ENCODE measurements at places on chromosomes 2 and 18. TPM values are rescaled to one million over a fixed set of nuclear protein-coding genes. Genes with fewer than 3 reads are reported as not detected.

Gene RFTN2
- total RNA-seq = 24.9 TPM

Gene HAAO
- 14.8 TPM for total RNA-seq

DNA sequence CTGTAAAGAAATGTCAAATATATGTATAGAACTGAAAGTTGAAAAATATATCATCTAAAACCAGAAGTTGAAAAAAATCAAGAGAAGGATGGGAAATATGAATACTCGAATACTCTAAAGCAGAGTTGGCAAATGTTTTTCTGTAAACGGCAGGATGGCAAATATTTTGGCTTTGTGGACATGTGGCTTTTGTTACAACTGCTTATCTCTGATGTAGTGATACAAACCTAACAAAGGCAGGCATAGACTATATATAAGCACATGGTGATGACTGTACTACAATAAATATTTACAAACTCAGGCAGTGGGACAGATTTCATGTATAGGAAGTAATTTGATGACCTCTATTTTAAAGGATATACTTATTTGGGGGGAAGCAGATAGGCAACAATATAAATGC lies 224.6 kb upstream of the LRRTM4 start:
- no peaks in the 10 kb centered on the region for H3K36me3 ChIP-seq
- DNase-seq = no peak
- H3K4me3 ChIP-seq = no peak overlapping the region
- H3K27me3 ChIP-seq = no peaks in the 10 kb centered on the region

DNA sequence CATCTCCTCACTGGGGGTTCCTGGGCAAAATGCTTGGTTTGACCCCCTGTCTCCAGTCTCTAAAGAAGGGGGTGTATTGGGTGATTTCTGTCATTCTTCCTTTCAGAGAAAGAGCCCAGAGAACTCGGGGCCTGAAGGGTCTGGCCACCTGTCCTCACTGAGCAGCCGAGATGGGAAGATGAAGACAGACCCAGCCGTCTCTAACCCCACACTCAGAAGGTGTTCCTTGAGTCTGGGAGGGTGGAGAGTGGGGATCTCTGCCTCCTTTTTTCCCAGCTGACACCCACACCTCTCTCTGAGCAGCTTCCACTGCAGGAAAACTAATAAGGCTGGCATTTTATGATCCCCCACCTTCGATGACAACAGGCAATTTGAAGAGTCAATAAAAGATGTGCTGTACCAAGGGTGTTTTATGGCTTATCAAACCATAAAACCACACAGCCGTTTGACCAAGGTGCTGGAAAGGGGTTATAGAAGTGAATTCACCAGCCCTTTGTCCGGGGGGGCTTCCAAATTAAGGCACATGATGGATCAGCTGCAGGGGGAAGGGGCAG lies 213.8 kb downstream of the SMAD2 start:
- no peak overlapping the region for H3K27ac ChIP-seq
- no peaks in the 10 kb centered on the region for H3K27me3 ChIP-seq
- H3K36me3 ChIP-seq = no peaks in the 10 kb centered on the region
- DNase-seq = no peak
- no peaks in the 10 kb centered on the region for H3K4me1 ChIP-seq

DNA sequence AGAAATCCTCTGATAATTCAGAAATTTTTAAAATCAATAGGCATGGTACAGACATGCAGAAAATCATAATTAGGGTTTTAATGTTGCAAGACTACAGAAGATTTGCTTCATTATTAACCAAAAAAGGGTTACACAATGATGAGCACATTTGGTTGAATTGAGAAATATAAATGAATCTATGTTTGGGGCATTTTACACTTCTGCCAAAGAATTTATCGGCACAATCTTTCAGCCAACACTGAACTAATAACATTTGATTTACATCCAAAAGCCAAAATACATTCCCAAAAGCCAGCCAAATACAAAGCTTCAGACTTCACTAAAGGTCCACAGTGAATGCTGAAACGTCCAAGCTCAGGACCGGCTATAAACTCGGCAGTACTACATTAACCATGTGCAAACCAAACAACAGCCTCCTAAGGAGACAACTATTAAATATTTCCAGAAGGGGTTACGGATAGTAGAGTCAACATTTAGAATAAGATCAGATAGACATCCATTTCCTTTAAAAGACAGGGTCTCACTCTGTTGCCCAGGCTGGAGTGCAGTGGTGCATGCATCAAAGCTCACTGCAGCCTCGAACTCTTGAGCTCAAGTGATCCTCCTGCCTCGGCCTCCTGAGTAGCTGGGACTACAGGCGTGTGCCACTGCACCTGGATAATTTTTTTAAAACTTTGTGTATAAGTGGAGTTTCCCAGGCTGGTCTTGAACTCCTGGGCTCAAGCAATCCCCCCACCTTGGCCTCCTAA lies 29.4 kb downstream of the SPRED2 start:
- H3K27me3 ChIP-seq = no peaks in the 10 kb centered on the region
- peaks cover 14% of the 10 kb centered on the region for H3K4me1 ChIP-seq
- no peaks in the 10 kb centered on the region for H3K36me3 ChIP-seq
- no peak overlapping the region for H3K4me3 ChIP-seq

GRCh38 chr2:241213041-241213440 lies 24.6 kb downstream of the ANO7 start:
- peak overlapping the region; percentile 35 for H3K27ac ChIP-seq
- DNase-seq = peak; percentile 72
- no peak overlapping the region for H3K4me3 ChIP-seq
- peaks cover 31% of the 10 kb centered on the region for H3K4me1 ChIP-seq

- no peak for DNase-seq
- H3K36me3 ChIP-seq = no peaks in the 10 kb centered on the region
- no peak overlapping the region for H3K4me3 ChIP-seq
- H3K27me3 ChIP-seq = no peaks in the 10 kb centered on the region
- H3K27ac ChIP-seq = no peak overlapping the region
- H3K4me1 ChIP-seq = no peaks in the 10 kb centered on the region
Measured at GRCh38 chr18:45439851-45440645, 175.2 kb upstream of the SLC14A2 start.

GRCh38 chr2:68740400-68740914 lies 5.8 kb downstream of the ARHGAP25 start:
- H3K27me3 ChIP-seq = no peaks in the 10 kb centered on the region
- H3K27ac ChIP-seq = peak overlapping the region; percentile 6
- no peaks in the 10 kb centered on the region for H3K36me3 ChIP-seq
- peaks cover 4% of the 10 kb centered on the region for H3K4me1 ChIP-seq
- H3K4me3 ChIP-seq = no peak overlapping the region
- DNase-seq = no peak

- no peak for DNase-seq
- no peaks in the 10 kb centered on the region for H3K27me3 ChIP-seq
- H3K27ac ChIP-seq = no peak overlapping the region
- peaks cover 3% of the 10 kb centered on the region for H3K36me3 ChIP-seq
Measured at GRCh38 chr18:23384778-23385736, 68.0 kb upstream of the RIOK3 start.

- no peak overlapping the region for H3K27ac ChIP-seq
- H3K4me1 ChIP-seq = no peaks in the 10 kb centered on the region
- H3K27me3 ChIP-seq = no peaks in the 10 kb centered on the region
- no peaks in the 10 kb centered on the region for H3K36me3 ChIP-seq
- DNase-seq = peak; percentile 28
- no peak overlapping the region for H3K4me3 ChIP-seq
Measured at GRCh38 chr2:142981756-142982155, 104.3 kb downstream of the KYNU start.

Gene MATN3
- 0.31 TPM for total RNA-seq

Gene UGT1A3
- total RNA-seq = not detected

GRCh38 chr18:2526329-2526728 lies 45.0 kb downstream of the METTL4 start:
- no peak overlapping the region for H3K27ac ChIP-seq
- no peaks in the 10 kb centered on the region for H3K36me3 ChIP-seq
- H3K4me3 ChIP-seq = no peak overlapping the region
- no peak for DNase-seq
- no peaks in the 10 kb centered on the region for H3K27me3 ChIP-seq
- no peaks in the 10 kb centered on the region for H3K4me1 ChIP-seq

Gene SPEG
- 176 TPM for total RNA-seq

Gene FMNL2
- 24.1 TPM for total RNA-seq

- H3K27me3 ChIP-seq = no peaks in the 10 kb centered on the region
- DNase-seq = no peak
- peaks cover 7% of the 10 kb centered on the region for H3K36me3 ChIP-seq
- no peak overlapping the region for H3K27ac ChIP-seq
- H3K4me3 ChIP-seq = no peak overlapping the region
Measured at GRCh38 chr2:96584017-96584416, 47.5 kb downstream of the ARID5A start.

DNA sequence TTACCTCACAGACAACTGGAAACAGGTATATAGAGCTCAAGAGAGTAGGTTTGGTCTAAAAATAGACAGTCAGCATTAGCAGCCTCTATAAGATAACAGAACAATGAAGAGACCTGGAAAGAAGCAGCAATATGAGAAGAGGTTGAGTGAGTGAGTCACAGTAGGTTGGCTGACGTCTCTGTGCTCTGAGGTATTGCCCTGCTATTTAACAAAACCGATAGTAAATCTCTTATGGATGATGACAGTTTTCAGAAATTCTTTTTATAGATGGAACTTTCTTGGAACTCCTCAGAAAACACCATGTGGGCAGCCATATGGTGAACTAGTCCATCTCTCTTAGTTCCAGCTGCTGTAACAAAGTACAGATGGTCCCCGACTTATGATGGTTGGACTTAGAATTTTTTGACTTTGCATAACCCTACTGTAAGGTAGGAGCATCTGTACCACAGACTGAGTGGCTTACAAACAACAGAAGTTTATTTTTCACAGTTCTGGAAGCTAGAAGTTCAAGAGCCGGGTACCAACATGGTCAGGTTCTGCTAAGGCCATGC lies 123.5 kb downstream of the MBD2 start:
- H3K4me1 ChIP-seq = no peaks in the 10 kb centered on the region
- DNase-seq = no peak
- H3K4me3 ChIP-seq = no peak overlapping the region
- no peak overlapping the region for H3K27ac ChIP-seq

Gene CKAP2L
- 5.5 TPM for total RNA-seq

Gene PLCD4
- total RNA-seq = 41.8 TPM

Gene ABI2
- total RNA-seq = 24.2 TPM

DNA sequence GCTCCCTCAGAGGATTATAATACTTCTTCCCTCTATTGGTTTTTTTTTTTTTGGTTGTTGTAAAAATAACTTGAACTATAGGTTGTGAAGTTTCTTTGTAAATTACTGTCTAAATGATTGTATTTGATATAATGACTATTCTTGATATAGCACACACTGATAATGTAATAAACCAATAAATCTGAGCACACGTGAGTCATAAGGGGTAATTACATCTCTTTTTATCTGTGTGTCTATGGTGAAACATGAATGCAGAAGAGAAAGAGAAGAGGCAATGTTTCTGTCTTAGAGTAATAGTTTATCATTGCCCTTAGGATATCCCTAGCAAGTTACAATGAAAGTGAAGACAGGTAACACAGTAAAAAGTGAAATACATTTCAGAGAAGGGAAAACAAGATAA lies 64.1 kb upstream of the RAPGEF4 start:
- no peak overlapping the region for H3K27ac ChIP-seq
- DNase-seq = no peak
- H3K36me3 ChIP-seq = no peaks in the 10 kb centered on the region
- peaks cover 10% of the 10 kb centered on the region for H3K4me1 ChIP-seq

DNA sequence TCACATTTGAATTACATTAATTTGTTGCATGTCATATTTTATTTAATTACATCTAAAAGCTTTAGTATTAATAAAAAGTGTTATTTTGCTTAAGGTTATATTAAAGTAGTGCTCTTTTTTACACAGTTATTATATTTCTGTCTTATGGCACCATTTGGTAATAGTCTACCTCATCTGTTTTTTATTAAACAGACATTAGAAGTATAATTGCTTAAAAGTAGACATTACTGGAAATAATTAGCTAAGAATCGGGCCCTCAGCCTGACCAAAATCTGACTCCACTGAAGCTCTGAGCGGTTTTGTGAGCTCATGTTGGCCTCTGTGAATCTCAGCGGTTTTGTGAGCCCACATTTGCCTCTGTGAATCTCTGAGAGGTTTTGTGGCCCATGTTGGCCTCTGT lies 102.5 kb upstream of the SNTG2 start:
- DNase-seq = peak; percentile 41
- no peaks in the 10 kb centered on the region for H3K36me3 ChIP-seq
- no peaks in the 10 kb centered on the region for H3K4me1 ChIP-seq
- H3K27ac ChIP-seq = no peak overlapping the region

- no peak overlapping the region for H3K4me3 ChIP-seq
- peaks cover 7% of the 10 kb centered on the region for H3K4me1 ChIP-seq
Measured at GRCh38 chr2:224412141-224413015, 10.5 kb upstream of the FAM124B start.

GRCh38 chr2:20977520-20978180 lies 66.2 kb downstream of the APOB start:
- no peak overlapping the region for H3K4me3 ChIP-seq
- no peaks in the 10 kb centered on the region for H3K36me3 ChIP-seq

DNA sequence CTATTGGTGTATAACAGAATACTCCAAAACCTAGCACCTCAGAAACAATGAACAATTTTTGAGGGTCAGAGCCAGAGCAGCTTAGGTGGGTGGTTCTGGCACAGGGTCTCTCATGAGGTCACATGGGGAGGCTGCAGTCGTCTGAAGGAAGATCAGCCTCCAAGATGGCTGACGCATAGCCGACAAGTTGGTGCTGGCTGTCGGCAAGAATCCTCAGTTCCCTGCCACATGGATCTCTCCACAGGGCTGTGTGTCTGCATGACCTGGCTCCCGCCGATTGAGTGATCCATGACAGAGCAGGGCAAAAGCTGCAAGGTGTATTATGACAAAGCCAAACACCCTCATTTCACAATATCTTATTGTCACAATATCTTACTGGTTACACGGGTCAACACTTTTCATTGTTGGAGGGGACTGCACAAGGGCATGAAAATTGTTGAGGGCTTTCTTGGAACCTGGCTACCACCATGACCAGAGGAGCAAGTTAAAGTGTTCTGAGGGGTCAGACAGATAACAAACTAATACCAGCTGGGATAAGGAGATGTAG lies 4.2 kb downstream of the MYL12B start:
- no peak overlapping the region for H3K27ac ChIP-seq
- no peak for DNase-seq
- no peaks in the 10 kb centered on the region for H3K27me3 ChIP-seq
- H3K4me1 ChIP-seq = peaks cover 17% of the 10 kb centered on the region
- H3K4me3 ChIP-seq = no peak overlapping the region
- H3K36me3 ChIP-seq = no peaks in the 10 kb centered on the region

Gene UGT1A4
- not detected for total RNA-seq

- H3K4me3 ChIP-seq = no peak overlapping the region
- H3K4me1 ChIP-seq = no peaks in the 10 kb centered on the region
- DNase-seq = no peak
Measured at GRCh38 chr2:7722212-7722910, 805.1 kb downstream of the RNF144A start.

GRCh38 chr2:138020432-138020831 lies 56.2 kb downstream of the HNMT start:
- no peak overlapping the region for H3K4me3 ChIP-seq
- no peak for DNase-seq
- H3K36me3 ChIP-seq = no peaks in the 10 kb centered on the region

Gene PIK3C3
- 43.6 TPM for total RNA-seq

Data from muscle of leg (tissue), 16 donors.